NCI-H2171 (cell line): ENCODE measurements at places on chromosomes 11 and 22.

DNA sequence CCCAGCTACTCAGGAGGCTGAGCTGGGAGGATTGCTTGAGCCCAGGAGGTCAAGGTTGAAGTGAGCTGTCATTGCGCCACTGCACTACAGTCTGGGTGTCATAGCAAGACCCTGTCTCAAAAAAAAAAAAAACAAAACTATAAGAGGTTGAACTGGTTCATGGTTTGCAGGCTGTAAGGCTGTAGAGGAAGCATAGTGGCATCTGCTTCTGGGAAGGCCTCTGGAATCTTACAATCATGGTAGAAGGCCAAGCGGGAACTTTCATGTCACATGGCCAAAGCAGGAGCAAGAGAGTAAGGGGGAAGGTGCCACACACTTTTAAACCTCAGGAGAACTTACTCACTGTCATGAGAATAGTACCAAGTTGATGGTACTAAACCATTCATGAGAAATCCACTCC, 109.6 kb downstream of the SWAP70 start:
- no peak for DNase-seq

- no peak for DNase-seq
These were observed 101.4 kb downstream of the FDX1 start for GRCh38 chr11:110530900-110531741.

- no peak for DNase-seq
These were observed 286.6 kb downstream of the SWAP70 start for GRCh38 chr11:9950462-9950861.

DNA sequence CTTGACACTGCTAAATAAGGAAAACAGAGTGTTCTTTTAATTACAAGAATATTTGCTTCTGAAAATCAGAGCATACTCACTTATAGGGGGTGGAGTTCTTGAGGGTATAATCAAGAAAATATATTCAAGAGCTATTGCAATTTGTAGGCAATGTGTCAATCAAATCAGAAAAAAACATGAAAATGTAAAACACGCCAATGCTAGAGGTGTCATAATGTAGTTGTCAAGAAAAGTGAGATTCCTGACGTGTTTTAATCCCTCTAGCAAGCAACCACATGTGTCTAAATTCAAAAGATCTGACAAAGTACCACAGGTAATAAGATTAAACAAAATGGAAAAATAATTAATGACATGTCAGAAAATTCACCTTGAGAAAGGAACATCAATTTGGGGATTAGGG, 1440.7 kb upstream of the RAG2 start:
- DNase-seq, result no peak

- DNase-seq, result no peak
These were observed 19.1 kb downstream of the PIK3C2A start for GRCh38 chr11:17188675-17189074.

DNA sequence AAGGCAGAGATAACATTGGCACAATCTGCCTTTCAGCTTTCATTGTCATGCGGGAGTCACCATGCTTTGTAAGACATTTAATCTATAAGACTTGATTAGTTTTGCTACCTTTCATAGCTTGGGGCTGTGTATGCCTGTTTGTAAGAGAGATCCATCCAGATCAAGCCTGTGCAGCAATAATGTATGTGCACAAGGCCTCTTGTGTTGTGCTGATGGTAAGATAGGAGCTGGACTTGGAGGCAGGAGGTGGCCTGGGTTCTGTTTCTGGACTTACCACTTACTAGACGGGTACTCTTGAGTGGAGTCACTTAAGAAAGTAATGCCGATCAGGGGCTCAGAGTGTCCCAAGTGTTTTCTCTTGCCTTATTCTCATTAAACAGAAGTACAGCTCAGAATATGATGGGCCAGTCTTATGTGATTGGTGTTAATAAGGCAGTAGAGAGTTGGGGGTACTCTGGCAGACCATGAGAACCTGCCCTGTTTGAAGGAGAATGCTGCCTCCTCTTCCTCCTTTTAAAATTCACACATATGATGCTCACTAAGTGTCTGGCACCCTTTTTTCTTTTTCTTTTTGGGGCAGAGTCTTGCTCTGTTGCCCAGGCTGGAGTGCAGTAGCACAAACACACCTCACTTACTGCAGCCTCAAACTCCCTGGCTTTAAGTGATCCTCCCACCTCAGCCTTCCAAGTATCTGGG, 30.9 kb downstream of the PTPRJ start:
- DNase-seq, result no peak
